ENCODE measurements at places on chromosomes 16 and 17. TPM values are rescaled to one million over a fixed set of nuclear protein-coding genes. Genes with fewer than 3 reads are reported as not detected.

DNA sequence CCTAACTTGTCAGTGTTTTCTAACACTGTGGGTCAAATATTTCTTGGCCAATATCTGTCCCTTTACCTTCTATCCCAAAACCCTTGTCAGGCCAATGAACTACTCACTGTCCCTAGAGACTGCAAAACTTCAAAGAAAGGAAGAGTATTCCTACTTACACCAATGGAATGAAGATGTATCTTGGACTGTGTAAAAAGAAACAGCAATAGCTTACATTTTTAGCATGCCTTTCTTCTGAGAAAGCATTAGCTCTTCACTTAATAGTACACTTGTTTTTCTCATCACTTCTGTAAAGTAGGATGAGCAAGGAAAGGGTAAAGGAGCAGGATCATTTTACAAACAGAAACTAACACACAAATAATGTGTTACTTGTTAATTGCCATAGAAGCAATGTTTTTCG lies 73.9 kb downstream of the STH start:
- no peaks in the 10 kb centered on the region for H3K27me3 ChIP-seq
- H3K27ac ChIP-seq, result no peak overlapping the region
- DNase-seq, result no peak
- peaks cover 21% of the 10 kb centered on the region for H3K4me1 ChIP-seq
- no peaks in the 10 kb centered on the region for H3K36me3 ChIP-seq

GRCh38 chr17:55617441-55617840 lies 105.2 kb downstream of the TMEM100 start:
- H3K36me3 ChIP-seq, result no peaks in the 10 kb centered on the region
- H3K4me3 ChIP-seq, result no peak overlapping the region
- DNase-seq, result no peak
- H3K27ac ChIP-seq, result no peak overlapping the region

Gene CSH2
- not detected for total RNA-seq

Gene TRPV3
- 0.38 TPM for total RNA-seq

- H3K4me3 ChIP-seq, result no peak overlapping the region
- H3K27me3 ChIP-seq, result no peaks in the 10 kb centered on the region
- no peaks in the 10 kb centered on the region for H3K36me3 ChIP-seq
- peak overlapping the region; percentile 76 for H3K27ac ChIP-seq
- no peak for DNase-seq
Observed at GRCh38 chr16:17027488-17028129, 443.2 kb downstream of the XYLT1 start.

DNA sequence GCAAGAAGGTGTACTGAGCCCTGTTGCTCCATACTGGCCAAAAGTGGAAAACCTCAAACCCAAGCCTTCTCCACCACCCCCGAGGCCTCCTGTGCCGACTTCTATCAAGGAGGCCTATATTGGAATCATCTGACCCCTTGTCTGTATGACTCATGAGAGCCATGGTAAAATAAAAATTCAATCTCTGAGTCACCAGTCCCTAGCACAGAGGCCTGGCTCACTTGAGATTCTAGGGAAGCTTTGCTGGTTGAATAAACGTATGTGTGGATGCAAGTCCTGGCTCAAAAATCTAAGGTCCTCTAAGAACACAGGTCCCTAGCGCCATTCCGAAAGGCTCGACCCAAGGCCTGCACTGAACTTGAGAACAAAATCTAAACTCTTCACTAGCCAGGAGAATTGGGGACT lies 15.0 kb downstream of the NSMCE1 start:
- no peak for DNase-seq
- peak overlapping the region; percentile 43 for H3K27ac ChIP-seq
- H3K36me3 ChIP-seq, result peaks cover 5% of the 10 kb centered on the region
- H3K4me1 ChIP-seq, result peaks cover 55% of the 10 kb centered on the region

DNA sequence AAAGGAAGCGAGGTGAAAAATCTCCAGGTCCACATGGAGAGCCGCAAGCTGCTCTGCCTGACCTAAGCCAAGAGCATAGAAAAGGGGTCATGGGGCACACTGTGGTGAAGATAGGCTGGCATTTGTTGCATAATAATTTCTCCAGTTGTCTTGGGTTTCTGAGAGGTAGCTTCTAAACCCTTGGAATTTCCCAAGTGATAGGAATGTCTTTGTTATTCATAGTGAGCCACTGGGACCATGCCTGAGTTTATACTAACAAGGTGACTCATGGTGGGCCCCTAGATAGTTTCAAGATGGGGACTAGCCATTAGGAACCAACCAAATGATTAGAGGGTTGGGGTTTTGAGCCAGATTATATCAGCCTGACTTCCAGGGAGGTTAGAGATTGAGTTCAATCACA lies 25.6 kb downstream of the SOST start:
- no peak overlapping the region for H3K27ac ChIP-seq
- no peak for DNase-seq
- peaks cover 11% of the 10 kb centered on the region for H3K27me3 ChIP-seq
- H3K4me1 ChIP-seq, result no peaks in the 10 kb centered on the region
- no peak overlapping the region for H3K4me3 ChIP-seq
- H3K36me3 ChIP-seq, result peaks cover 4% of the 10 kb centered on the region

GRCh38 chr16:64878940-64879339 lies 242.9 kb downstream of the CDH11 start:
- no peak for DNase-seq
- H3K27me3 ChIP-seq, result no peaks in the 10 kb centered on the region
- H3K4me1 ChIP-seq, result no peaks in the 10 kb centered on the region
- H3K4me3 ChIP-seq, result no peak overlapping the region
- H3K27ac ChIP-seq, result no peak overlapping the region

DNA sequence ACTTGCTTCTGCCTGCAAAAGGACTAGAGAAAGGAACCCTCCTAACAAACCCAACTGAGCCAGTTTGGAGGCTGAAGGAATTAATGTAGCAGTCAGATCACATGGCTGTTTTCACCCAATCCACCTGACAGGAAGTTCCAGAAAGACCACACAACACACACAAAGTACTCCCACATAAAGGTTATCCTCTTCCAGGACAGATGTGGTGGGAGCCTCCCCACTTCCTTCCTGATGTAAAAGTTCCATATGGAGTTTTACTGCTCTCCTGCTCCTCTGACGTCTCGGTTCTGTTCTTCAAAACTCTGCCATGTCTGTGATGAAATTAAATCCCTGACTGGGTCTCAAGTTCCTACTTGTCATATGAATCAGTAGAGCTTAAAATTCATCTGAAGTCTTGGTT lies 497.0 kb upstream of the HSBP1 start:
- H3K27me3 ChIP-seq, result no peaks in the 10 kb centered on the region
- H3K36me3 ChIP-seq, result no peaks in the 10 kb centered on the region
- no peak for DNase-seq

DNA sequence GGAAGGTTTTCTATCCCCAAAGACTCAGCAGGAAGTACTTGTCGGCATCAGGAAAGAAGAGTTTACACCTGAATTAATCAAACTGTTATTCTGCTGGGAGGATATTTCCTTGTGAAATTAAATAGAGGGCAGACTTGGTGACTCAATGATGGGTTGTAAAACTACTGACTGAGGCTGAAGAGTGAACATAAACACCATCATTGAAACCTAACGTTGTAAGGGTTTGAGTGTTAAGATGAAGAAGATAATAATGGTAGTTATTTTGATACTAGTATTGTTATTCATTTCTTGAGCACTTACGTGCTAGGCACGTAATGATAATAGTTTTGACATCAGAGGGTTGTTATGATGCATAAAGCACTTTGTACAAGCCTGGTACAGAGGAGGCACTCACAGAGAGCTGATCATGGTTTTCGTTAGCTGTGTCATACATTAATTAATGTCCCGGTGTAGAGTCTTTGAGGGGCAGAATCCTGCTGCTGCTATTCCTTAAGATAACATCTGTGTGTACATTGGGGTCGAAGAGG lies 64.2 kb upstream of the CACNG3 start:
- H3K4me1 ChIP-seq, result no peaks in the 10 kb centered on the region
- H3K4me3 ChIP-seq, result no peak overlapping the region
- H3K27me3 ChIP-seq, result no peaks in the 10 kb centered on the region

DNA sequence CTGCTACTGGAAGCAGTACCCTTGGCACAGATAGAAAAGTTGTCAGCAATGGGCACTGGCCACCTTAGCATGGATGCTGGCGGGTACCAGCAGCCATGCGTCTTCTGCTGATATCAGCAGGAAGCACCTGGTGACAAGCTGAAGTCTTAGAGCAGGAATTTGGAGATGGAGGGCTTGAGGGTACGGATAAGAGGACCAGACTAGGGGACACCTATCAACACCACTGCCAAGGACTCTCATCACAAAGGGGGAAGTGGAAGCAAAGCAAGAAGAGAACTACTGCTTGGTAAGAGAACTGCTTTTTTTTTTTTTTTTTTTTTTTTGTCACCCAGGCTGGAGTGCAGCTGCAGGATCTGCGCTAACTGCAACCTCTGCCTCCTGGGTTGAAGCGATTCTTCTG lies 35.4 kb upstream of the LYRM9 start:
- no peaks in the 10 kb centered on the region for H3K4me1 ChIP-seq
- H3K27ac ChIP-seq, result no peak overlapping the region
- H3K36me3 ChIP-seq, result no peaks in the 10 kb centered on the region
- H3K4me3 ChIP-seq, result no peak overlapping the region
- no peak for DNase-seq

DNA sequence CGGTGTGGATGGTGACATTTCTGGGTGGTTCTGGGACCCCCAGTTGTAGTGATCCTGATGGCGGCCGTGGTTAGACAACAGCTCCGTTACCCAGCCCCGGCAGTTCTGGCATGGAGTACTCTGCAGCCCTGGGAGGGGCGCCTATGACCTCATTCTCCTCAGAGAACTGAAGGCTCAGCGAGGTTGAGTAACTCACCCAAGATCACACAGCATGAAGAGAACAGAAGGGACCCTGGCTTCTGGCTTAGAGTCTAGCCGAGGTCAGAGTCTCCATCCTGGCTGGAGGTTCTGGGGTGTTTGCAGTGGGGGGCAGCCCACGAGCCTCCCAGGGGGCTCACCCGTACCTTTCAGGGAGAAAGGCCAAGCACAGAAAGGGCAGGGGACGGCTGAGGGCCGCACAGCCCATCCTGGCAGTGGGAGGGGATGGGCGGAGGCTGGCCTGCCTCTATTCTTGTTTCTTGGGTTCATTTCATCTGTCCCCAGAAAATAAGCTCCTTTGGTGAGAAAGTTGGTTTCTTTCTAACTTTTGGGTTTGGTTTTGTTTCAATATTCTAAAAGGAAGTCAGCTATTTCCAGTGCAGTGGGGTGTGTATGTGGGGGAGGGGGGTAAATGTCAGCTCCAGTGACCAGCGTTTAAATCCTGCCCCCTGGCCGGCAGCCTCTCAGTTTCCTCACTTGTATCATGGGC lies 13.2 kb downstream of the ZFPM1 start:
- DNase-seq, result no peak
- H3K4me1 ChIP-seq, result peaks cover 50% of the 10 kb centered on the region
- H3K36me3 ChIP-seq, result no peaks in the 10 kb centered on the region
- peak overlapping the region; percentile 74 for H3K27ac ChIP-seq
- no peaks in the 10 kb centered on the region for H3K27me3 ChIP-seq
- peak overlapping the region; percentile 60 for H3K4me3 ChIP-seq

Gene HOXB5
- not detected for total RNA-seq

Gene SMYD4
- 41.4 TPM for total RNA-seq

DNA sequence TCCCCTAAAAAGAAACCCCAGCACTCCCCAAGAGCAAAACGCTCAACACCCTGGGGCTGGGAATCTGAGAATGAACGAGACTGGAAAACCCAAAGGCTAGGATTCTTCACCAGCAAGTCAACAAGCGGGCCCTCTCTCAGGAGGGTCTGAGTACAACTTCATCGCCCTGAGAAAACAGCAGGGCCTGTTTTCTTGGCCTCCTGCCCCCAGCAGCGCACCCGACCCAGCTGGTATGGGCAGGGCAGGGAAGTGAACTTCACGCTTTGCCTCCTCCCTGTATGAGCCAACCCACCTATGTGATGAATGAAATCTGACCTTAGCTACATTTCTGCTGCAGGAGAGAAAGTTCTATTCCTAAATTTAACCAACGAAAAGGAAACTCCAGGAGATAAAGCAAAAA lies 11.1 kb downstream of the NUDT16L1 start:
- H3K27ac ChIP-seq, result no peak overlapping the region
- H3K27me3 ChIP-seq, result no peaks in the 10 kb centered on the region
- no peaks in the 10 kb centered on the region for H3K4me1 ChIP-seq
- no peak for DNase-seq

DNA sequence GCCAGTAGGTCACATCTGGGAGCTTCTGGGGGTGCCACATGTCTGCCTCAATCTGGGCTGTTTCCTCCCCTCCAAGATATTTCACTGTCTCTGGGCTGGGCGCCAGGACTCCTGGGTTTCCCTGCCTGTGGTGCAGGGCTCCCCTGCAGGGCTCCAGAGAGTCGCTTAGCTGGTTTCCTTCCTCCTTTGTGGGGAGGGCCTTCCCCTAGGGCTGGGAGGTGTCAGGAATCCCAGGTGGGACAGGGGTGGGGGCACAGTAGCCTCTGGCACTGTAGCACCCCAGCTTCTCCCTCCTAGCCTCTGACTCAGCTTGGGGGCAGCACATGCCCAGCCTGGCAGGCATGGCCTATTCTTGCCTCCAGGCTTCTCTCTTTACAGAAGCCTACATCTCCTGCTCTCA lies 2.6 kb downstream of the RARA start:
- no peak overlapping the region for H3K27ac ChIP-seq
- H3K4me1 ChIP-seq, result peaks cover 38% of the 10 kb centered on the region
- no peaks in the 10 kb centered on the region for H3K27me3 ChIP-seq
- DNase-seq, result no peak

Gene TNFRSF17
- 1.2 TPM for total RNA-seq

Gene ABCC12
- total RNA-seq, result not detected

Gene TCAP
- 8.5 TPM for total RNA-seq

DNA sequence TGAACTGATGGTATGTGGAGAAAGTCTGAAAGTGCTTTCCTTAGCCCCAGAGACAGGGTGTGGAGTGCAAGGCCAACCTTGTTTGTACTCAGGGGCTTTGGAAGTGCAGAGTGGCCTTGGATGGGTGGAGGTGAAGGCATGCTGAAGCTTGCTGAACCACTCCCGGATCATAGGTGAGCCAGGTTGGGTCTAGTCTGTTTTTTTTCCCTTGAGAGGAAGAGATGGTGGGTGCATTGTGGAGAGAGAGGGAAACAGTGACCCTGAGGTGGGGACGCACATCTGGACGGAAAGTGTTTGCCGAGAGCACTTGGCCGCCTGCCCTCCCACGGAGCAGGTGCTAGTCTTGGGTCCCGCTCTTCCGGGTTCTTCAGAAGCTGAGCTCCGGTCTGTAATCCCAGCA lies 12.5 kb downstream of the ABAT start:
- H3K27ac ChIP-seq, result no peak overlapping the region
- no peaks in the 10 kb centered on the region for H3K27me3 ChIP-seq
- no peak for DNase-seq
- no peak overlapping the region for H3K4me3 ChIP-seq

DNA sequence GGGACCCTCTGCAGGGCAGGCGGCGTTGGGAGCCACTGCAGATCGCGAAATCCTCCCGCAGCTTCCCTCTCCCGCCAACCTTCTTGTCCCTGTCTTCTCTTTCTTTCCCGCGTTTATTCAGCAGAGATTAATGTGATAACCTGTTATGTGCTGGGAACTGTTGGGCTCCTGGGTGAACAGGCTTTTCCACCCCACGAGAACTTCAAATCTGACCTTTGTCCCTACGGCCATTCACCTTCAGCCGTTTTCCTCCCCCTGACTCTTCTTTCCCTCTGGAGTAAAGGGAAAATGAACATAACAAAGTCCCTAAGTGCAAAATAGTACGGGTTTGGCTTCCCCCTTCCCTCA lies 15.2 kb upstream of the KPNA2 start:
- H3K27me3 ChIP-seq, result no peaks in the 10 kb centered on the region
- peak overlapping the region; percentile 84 for H3K4me3 ChIP-seq
- DNase-seq, result no peak
- peaks cover 3% of the 10 kb centered on the region for H3K36me3 ChIP-seq

Gene TAT
- total RNA-seq, result not detected

Data from naive thymus-derived CD8-positive, alpha-beta T cell (primary cell).